T-helper 17 cell (primary cell): ENCODE measurements at places on chromosomes 3 and 15.

DNA sequence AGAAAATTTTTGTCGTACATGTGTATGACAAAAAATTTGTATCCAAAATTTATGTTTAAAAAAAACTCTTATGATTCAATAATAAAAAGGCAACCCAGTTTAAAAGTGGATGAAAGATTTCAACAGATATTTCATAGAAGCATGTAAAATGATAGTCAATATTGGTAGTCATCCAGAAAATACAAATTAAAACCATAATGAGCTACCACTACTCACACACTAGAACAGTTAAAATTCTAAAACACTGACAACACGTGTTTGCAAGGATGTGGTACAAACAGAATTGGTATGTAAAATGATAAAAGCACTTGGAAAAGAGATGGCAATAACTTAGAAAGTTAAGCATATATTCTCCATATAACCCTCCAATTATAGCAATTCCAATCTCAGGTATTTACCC is 303.0 kb upstream of the NR2F2 start:
- H3K4me1 ChIP-seq = no peaks in the 10 kb centered on the region
- DNase-seq = no peak
- H3K4me3 ChIP-seq = no peak overlapping the region
- no peaks in the 10 kb centered on the region for H3K27me3 ChIP-seq
- H3K36me3 ChIP-seq = no peaks in the 10 kb centered on the region

DNA sequence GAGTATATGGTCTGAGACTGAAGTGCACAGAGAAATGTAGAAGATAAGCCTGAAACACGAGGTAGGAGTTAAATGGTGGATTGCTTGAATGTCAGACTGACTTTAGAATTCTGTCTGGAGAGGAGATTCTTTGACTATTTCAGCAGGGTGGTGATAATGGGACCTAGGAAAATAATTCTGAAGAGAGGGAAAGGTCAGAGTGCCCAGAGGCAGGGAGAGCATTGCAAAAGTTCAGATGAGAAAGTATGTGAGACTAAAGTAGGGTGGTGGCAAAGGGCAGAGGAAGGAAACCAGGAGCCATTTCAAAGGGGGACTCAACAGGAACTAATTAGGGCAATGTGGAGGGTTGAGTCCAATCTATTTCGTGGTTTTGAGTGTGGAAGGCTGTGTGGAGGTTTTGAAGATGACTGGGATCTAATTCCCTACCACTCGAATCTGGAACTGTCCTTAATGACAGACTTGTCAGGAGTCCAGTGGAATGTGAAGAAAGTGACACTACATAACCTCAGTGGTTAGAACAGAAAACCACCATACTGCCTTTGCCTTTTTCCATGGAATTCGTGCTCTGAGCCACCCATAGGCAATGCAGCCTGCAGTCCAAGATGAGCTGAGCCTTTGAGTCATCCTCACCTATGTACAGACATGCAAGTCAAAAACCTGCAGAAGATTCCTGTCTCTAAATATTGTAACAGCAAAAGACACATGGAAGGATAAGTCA is 16.1 kb downstream of the CPOX start:
- DNase-seq = no peak
- peak overlapping the region; percentile 22 for H3K27ac ChIP-seq
- no peaks in the 10 kb centered on the region for H3K27me3 ChIP-seq
- no peak overlapping the region for H3K4me3 ChIP-seq
- H3K36me3 ChIP-seq = peaks cover 14% of the 10 kb centered on the region

DNA sequence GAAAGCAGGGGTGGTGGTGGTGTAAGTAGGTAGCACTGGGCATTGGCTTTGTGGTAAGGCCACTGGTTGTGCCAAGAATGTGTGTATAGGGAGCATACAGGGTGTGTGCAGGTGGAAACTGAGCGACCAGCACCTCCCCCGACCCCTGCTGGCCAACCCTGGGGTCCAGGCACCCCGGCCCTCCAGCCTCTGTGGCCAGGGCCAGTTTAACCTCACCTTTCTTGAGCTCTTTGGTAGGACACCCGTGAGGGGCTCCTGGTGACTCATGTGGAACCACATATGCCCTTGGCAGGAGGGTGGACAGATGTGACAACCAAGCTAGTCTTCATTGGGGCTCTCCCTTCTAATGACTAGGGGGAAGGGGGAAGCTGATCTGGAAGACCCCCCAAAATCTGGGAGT is 19.5 kb downstream of the SHF start:
- H3K4me3 ChIP-seq = no peak overlapping the region
- H3K27ac ChIP-seq = no peak overlapping the region
- no peaks in the 10 kb centered on the region for H3K36me3 ChIP-seq
- H3K27me3 ChIP-seq = no peaks in the 10 kb centered on the region
- peaks cover 6% of the 10 kb centered on the region for H3K4me1 ChIP-seq

GRCh38 chr3:184336547-184337398 is 627 bp upstream of the FAM131A start:
- peaks cover 7% of the 10 kb centered on the region for H3K27me3 ChIP-seq
- peak overlapping the region; percentile 93 for H3K4me3 ChIP-seq
- H3K4me1 ChIP-seq = peaks cover 54% of the 10 kb centered on the region

DNA sequence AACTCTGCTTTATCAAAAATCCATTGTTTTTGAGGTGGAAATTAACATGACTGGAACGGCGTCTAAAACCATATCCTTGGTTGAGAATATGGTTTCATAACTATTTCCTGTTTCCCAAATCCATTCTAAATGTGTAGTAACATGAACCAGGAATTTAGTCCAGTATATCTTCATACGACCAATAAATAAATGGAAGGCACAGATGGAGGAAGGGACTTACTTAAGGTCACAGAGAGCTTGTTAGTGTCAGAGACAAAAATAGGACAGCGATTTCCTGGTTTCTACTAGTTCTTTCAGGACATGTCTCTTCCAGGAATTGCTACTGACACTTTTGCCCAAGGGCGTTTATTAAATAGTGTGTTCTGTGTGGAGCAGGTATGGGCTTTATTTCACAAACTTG is 41.2 kb downstream of the HES1 start:
- H3K27ac ChIP-seq = no peak overlapping the region
- peaks cover 43% of the 10 kb centered on the region for H3K27me3 ChIP-seq
- H3K4me3 ChIP-seq = no peak overlapping the region
- H3K36me3 ChIP-seq = peaks cover 2% of the 10 kb centered on the region
- peaks cover 2% of the 10 kb centered on the region for H3K4me1 ChIP-seq
- no peak for DNase-seq

DNA sequence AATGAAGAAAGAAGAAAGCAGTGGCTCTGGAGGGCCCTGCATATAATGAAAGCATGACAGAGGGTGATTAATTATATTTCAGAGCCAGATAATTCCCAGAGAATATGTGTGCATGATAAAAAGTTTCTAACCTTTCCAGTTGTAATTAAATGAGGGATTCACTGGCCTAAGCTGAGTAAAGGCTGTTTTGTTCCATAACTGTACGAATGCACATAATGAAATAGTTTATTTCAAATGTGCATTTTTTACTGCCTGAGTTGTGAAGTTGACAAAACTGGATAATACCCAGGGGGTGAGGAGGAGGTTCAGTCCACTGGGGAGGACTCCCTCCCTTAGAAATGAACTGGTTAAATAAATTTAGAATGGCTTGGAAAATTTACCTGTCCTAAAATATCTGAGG is 616.4 kb downstream of the TAFA4 start:
- DNase-seq = no peak
- H3K27me3 ChIP-seq = no peaks in the 10 kb centered on the region
- H3K36me3 ChIP-seq = peaks cover 3% of the 10 kb centered on the region
- H3K4me1 ChIP-seq = no peaks in the 10 kb centered on the region
- no peak overlapping the region for H3K27ac ChIP-seq
